ENCODE measurements at places on chromosomes 1 and 21.

DNA sequence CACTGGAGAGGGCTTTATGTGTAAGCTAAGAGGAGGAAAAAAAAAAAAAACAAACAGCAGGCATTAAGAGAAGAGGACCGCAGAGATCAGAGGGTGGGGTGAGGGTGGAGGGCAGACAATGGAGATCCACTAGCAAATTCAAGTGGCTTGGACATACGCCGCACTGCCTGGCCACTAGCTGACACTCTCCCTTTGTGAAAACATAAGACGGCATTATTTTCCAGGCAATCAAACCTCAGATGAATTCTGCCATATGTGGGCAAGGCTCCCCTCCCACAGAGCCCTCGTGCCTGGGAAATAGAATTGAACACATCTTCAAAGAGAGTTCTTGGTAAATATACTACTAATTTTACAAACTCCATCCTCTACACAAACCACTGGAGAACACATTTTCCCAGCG is 53.6 kb downstream of the ERG start:
- no peak for DNase-seq

DNA sequence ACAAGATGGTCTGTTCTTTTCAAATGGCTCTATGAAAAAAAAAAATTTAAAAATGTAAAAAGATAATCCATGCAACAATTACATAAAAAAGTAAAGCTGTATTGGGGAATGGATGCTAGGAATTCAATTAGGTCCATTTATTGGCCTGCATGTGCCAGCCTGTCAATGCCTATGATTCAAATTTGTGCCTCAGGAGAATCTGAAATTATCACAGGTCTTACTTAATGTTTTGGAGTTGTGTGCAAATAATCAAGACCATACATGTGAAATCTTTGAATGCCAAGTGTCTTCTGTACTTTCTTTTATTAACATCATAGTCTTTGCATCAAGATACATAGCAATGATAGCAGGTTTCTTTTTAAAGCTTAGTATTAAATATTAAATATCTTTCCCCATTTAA is 13.5 kb upstream of the KLHL12 start:
- DNase-seq, result no peak

DNA sequence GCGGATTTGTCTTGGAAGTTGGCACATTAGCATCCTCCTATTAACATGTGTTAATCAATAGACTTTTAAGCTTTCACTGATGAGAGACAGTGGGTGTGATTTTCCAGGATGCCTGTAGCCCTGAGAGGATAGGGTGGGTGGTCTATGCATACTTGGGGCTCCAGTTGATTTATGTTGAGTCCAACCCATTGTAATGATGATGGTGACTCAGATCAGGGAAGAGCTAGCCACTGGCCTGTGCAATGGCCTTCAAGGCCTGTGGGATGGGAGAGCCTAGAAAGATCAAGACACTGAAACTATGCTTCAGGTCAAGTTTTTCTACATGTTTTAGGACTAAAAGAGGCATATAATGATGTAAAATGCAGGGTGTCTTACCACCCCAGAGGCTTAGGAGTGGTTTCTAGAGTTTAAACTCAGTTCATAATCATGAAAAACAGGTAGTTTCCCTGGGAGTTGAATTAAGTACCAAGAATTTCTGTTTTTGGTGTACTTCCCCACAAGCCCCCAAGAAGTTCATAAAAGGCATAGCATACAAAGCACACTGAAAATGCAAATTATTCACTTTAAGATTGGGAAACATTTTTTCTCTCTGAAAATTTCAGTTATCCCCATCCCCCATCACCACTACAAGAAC is 19.9 kb downstream of the BEND5 start:
- no peak for DNase-seq

DNA sequence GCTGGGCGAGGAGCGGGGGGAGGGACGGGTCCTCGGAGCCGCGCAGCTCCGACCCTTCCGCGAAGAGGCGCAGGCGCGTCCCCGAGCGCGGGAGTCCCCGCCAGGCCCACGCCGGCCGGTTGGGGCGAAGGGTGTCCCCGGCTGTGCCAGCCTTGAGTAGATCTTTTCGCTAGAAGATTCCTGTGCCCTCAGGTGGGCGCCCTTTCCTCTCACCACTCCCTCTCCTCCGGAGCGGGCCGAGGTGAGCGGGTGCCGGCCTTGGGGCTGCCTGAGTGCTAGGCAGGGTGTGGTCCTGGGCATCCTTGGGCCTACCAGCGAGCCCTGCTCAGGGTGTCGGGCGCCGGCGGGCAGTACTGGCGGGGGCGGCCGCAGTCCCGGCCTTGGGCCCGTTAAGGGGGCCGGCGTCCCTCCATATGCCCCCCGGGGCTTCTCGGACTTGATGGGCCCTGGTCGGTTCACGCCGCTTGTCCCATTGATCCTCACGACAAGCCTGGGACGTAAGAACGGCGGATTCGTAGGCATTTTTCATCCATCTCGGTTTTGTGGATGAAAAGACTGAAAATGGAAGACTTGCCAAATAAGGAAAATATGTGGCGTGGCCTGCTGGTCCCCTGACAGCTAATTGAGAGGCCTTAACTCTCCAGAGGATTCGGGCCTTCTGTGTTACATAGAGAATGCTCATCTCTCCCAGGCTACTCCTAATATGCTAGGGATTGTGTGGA is 712 bp downstream of the DEGS1 start:
- DNase-seq, result no peak

DNA sequence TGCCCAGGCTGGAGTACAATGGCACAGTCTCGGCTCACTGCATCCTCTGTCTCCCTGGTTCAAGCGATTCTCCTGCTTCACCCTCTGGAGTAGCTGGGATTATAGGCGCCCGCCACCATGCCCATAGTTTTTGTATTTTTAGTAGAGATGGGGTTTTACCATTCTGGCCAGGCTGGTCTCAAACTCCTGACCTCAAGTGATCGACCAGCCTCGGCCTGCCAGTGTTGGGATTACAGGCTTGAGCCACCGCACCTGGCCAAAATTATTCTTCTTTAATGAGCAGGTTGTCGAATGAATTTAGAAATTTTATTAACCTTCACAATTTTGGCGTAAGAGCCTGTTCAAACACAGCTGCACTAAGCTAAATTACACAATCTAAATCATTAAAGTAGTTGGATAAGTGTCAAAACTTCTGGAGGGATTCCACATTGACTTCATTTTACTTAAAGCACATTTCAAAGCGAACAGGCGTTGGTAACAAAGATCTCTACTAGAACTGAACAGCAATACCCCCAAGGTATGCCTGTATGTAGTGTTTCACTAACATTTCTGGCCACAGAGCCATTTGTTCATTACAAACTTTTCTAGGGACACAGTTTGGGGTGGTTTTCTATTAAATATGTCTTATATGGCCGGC is 5.2 kb upstream of the CTH start:
- DNase-seq, result no peak

GRCh38 chr1:179742717-179743678 is at the start of gene FAM163A:
TSS of gene FAM163A (plus strand) at chr1:179743291. CDS start at chr1:179813098, 69,807 bp downstream.
- DNase-seq, result no peak

GRCh38 chr1:152543820-152544219 is 22.8 kb downstream of the LCE3E start:
- DNase-seq, result no peak

- DNase-seq, result no peak
Observed at GRCh38 chr1:1426496-1427105, 5.5 kb upstream of the ANKRD65 start.

- DNase-seq, result no peak
Observed at GRCh38 chr1:17236779-17237560, 11.9 kb upstream of the PADI3 start.

- DNase-seq, result no peak
Observed at GRCh38 chr21:42417533-42417932, 13.8 kb downstream of the UBASH3A start.

DNA sequence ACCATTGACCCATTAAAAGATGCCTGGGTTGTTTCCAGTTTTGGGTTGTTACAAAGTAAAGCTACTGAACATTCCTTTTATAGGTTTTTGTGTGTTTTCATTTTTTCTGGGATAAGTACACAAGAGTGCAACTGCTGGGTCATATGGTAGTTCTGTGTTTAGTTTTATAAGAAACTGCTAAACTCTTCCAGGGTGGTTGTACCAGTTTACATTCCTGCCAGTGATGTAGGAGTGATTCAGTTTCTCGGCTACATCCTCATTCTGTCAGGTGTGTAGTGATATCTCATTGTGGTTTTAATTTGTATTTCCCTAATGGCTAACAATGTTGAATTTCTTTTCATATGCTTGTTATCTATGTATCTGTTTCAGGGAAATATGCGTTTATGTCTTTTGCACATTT is 58.5 kb upstream of the DNAJC6 start:
- no peak for DNase-seq

GRCh38 chr1:25099343-25099951 is 132.9 kb downstream of the SYF2 start:
- no peak for DNase-seq

GRCh38 chr1:154186177-154186576 is 5.7 kb downstream of the TPM3 start:
- DNase-seq, result no peak

DNA sequence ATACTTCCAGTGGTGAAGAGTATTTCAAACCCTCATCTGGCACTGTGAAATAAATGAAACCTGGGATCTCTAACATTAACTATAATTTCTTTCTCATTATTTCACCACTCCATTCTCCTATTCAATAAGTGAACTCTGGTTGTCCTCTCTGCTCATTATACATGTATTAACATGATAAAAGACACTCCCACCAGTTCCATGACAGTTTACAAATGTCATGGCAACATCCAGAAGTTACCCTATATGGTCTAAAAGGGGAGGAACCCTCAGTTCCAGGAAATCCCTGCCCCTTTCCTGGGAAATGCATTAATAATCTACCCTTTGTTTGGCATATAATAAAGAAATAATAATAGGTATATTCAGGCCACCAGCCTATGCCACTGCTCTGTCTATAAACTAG is 62.7 kb upstream of the BRINP3 start:
- DNase-seq, result no peak

GRCh38 chr1:225004396-225004795 is 74.9 kb downstream of the DNAH14 start:
- no peak for DNase-seq

DNA sequence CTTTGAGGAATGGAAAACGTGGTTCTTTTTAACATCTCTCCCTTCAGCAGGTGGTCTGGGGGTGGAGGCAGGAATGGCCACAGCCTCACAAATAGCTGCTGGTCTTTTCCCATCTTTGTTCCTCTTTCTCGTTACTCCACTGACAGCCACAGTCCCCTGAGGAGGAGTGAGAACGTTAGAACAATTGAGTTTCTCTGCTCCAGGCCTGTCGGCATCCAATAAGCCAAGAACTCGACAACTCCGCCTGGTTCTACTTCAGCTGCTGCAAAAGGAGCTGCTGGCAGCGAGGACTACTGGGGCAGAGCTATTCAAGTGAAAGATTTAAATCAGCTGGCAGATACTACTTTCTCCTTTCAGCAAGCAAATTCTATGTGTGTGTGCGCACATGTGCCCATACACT is 169.5 kb upstream of the GALNT2 start:
- no peak for DNase-seq

- DNase-seq, result no peak
Observed at GRCh38 chr1:31010086-31010989, 55.2 kb downstream of the PUM1 start.

DNA sequence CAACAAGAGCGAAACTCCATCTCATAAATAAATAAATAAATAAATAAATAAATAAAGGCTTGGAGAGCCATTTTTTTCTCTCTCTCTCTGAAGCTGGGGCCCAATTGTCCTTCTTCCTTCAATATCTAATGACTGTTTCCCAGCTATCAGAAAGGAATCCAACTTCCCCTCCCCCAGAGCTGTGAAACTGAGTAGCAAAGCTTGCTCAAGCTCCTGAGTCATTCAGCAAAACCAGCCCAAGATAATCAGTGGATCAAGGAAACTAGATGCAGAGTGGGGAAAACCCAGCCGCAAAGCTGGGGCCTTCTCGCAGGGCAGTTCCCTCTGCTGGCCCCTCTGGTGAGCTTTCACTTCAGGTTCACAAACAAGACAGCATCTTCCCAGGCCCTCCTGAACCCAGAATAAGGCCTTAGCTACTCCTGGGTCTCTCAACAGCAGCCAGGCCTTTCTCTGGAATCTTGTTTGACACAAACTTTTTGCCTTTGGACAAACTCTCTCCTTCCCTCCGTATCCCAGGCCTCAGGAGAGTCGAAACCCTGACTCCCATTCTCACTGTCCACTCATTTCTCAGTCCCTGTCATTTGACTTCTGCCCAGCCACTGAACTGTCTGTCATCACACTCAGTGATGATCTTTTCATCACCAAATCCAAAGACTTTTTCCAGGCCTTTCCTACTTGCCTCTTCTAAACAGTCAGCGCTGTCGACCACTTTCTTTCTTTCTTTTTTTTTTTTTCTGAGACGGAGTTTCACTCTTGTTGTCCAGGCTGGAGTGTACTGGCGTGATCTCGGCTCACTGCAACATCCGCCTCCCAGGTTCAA is 18.0 kb upstream of the PTP4A2 start:
- peak; percentile 97 for DNase-seq

DNA sequence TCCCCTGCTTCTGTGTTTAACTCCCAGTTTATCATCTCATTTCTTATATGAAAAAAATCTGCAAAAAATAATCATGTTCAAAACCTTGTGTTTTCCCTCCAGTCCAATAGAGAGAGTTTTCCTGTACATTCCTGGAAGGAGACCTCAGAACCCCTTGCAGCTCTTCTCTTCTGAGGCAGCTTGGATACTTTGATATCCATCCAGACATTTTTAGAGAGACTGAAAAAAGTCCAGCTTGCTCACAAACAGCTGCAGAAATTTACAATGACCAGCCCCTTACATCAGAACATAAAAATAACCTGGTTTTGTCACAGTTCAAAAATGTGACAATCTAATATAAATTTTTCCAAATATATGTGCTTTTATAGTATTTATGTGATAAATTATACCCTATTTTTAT is 73.3 kb upstream of the C1orf115 start:
- DNase-seq, result no peak

GRCh38 chr1:28890435-28890834 is 23.9 kb upstream of the EPB41 start:
- no peak for DNase-seq

DNA sequence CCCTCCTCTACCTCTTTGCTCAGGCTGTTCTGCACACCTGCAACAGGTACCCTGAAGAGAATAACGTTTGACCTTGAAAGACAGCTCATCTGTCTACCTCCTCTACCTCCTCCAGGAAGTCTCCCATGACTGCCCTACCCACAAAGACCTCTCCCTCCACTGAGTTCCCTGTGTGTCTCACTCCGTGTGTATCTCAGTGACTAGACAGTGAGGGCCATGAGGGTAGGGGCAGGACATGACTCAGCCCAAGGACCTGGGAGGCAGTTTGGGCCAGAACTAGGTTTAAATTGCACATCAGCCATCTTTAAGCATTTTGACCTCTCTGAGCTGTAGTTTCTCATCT is 32.0 kb upstream of the LRP8 start:
- DNase-seq, result peak; percentile 88

DNA sequence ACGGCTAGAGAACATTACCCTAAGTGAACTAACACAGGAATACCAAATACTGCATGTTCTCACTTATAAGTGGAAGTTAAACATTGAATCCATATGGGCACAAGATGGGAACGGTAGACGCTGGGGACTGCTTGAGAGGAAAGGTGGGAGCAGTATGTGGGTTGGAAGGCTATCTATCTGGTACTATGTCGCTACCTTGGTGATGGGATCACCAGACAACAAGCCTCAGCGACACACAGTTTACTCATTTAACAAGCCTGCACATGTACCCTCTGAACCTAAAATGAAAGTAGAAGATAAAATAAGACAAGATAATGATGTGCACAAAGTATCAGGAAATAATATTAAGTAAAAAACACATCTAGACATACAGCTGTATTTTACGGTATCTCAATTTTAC is 819 bp downstream of the PYHIN1 start:
- DNase-seq, result no peak

- no peak for DNase-seq
Observed at GRCh38 chr1:10737651-10738050, 58.8 kb downstream of the CASZ1 start.

Measured in vagina (tissue), 2 donors.